ENCODE measurements at places on chromosomes 3 and 15.

GRCh38 chr15:29864501-29864900 is 42.2 kb upstream of the TJP1 start:
- DNase-seq: no peak

- DNase-seq: no peak
These were observed 473 bp downstream of the LSM3 start for GRCh38 chr3:14179114-14179465.

DNA sequence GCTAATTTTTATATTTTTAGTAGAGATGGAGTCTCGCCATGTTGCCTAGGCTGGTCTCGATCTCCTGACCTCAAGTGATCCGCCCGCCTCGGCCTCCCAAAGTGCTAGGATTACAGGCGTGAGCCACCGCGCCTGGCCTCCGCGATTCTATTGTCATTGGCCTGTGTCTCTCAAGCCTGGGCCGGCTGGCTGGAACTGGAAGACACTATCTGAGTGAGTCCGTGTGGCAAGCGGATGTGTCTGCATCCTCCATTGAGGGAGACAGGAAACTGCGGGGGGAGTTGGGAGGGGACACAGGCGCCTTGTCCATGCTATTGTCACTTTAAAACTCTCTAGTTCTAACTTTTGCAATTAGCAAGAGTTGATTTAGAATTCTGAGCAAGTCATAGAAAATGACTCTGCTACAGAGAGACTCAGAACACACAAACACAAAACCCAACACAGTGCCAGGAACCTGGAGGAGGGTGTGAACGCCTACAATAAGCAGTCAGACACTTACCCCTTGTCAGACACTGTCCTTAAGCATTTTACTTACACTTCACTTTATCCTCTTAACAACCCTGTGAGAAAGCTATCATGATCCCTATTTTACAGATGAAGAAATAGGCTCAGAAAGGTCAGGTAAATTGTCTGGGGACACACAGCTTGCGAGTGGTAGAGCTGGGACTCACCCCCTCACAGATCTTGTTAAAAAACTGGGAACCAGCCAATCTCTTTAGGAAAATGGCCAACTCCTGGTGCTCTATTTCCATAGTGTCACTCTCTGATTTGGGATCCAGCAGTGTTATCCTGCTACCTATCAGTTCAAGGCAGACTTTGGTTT is 38.7 kb downstream of the ANP32A start:
- no peak for DNase-seq

DNA sequence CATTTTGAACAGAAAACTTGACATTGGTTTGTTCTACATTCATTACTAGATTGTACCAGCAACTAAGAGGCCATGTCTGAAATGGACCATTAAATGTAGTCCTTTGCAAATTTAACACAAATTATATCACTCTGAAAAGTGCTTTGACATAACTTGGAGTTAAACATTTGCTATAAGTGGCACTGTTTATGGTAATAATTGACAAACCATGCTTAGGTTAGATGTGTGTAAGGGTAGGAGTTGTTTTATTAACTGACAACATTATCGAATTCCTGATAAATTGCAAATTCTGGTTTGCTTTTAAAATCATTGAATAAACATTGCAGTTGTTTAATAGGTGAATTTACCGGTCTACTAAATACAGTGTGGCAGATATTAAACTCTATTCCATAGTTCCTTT is 6.1 kb upstream of the TMEM207 start:
- DNase-seq: no peak

DNA sequence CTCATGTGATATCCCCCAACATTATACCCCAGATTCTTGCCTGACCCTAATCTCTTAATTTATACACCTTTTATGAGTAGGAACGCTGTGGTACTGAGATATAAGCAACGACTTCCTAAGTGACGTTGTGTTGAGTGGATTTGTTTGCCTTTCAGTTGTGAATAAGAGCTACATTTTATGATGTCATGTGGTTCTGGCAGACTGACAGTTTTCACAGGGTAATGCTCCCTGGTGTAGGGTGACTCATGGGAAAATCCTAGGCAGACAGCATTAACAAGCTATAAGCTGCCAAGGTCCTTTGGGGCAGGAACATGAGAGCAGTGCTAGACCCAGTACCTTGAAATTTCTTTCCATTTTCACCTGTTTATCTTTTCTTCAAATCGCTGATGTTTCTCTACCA is 11.2 kb downstream of the C3orf52 start:
- no peak for DNase-seq

All from effector CD4-positive, alpha-beta T cell (primary cell).